ENCODE measurements at places on chromosomes 2 and 18. TPM values are rescaled to one million over a fixed set of nuclear protein-coding genes. Genes with fewer than 3 reads are reported as not detected.

Gene FABP1
- not detected for total RNA-seq

- no peak for DNase-seq
These were observed 53.2 kb upstream of the FZD7 start for GRCh38 chr2:201980389-201980821.

DNA sequence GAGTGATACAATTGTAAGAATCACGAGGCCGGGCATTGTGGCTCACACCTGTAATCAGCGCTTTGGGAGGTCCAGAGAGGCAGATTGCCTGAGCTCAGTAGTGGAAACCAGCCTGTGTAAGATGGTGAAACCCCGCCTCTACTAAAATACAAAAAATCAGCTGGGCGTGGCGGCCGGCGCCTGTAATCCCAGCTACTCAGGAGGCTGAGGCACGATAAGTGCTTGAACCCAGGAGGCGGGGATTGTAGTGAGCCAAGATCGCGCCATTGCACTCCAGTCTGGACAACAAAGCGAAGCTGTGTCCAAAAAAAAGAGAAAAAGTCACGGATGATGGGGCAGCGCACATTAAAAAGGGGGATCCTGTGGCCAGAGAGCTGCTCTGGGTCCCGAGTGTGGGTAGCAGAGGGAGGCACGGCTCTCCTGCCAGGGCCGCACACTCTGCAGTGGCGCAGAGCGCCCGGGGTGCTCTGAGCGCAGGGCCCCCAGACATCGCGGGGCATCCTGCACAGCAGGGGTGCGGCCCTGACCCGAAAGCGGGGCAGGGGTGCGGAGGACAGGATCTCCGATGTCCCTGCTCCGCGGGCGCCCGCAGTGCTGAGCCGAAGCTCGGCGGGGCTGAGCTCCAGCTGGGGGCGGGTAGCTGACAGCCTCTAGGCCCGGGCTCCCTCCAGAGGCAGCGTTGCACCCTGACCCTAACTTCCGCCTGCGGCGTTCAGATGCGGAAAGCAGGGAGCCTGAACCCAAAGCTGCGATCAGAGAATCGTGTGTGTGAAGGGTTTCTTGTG is 30.4 kb upstream of the RAB6D start:
- no peak for DNase-seq

DNA sequence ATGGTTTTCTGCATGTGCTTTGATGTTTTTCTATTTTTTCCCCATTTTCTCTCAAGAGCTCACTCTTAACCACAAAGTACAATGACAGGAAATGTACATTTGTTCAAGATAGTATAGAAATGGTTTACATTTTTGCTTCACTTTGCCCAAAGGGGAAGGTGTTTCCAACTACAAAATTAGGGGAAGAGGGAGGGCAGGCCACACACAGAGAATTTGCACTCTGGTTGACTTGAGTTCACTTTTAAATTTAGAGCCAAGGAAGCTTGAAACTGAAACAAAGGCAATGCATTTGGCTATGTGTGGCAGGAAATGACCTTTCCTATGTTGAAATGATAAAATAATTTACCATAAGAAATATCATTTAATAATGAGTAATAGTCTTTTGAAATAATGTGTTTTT is 19.1 kb upstream of the VIT start:
- no peak for DNase-seq

DNA sequence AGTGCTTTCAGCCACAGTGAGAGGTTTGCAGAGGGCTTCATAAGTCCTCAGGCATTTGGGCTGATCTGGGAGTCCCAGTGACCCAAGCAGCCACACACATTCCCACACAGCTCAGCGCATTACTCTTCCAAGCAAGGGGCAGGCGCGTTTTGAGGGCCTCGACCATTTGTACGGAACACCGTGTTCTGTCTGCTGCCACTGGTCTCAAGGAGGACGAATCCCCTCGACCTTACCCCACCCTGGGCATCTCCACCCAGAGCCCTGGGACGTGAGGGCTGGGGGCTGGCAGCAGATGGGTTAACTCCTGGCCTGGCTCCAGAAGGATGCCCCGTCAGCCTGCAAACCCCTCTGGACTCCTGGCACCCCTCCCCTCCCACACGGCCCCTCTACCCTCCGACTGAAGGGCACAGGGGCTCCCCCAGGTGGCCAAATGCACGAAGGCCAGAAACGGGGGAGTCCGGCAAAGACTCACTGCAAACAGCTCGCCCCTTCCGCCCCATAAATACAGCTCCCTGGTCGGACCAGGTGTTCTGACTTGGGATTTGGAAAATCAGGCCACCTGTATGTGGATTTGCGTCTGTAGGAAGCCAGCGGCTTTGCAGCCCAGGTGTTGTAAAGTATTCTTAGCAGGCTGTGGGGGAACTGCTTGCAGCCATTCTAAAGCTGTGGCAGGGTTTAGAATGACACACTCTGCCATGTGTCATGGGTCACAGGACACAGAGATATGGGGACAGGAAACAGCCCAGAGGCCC is 33.6 kb upstream of the PTMA start:
- no peak for DNase-seq

DNA sequence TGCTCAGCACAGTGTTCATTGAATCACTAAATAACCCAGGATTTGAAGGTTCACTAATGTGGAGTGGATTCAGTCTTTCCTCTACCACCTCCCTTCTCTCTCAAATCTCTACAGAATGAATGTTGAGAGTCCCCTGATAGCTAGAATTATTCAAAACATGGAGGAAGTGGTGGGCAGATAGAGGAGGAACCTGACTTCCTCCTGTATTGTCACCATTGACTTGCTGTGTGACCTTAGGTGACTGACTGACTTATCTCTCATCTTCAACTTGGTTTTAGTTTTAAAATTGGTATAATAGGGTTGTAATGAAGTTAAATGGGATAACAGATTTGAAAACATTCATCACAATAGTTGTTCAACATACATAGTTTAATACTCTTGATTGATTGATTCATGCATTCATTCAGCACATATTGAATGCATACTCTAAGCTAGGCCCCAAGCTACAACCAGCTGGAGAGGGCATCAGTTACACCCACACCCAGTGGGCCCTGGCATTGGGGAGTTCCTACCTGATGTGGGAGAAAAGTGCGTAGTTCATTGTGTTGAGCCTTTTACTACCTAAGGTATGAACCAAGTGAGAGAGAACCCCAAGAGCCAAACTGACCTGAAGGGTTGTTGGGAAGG is 96.0 kb downstream of the WDR7 start:
- no peak for DNase-seq

DNA sequence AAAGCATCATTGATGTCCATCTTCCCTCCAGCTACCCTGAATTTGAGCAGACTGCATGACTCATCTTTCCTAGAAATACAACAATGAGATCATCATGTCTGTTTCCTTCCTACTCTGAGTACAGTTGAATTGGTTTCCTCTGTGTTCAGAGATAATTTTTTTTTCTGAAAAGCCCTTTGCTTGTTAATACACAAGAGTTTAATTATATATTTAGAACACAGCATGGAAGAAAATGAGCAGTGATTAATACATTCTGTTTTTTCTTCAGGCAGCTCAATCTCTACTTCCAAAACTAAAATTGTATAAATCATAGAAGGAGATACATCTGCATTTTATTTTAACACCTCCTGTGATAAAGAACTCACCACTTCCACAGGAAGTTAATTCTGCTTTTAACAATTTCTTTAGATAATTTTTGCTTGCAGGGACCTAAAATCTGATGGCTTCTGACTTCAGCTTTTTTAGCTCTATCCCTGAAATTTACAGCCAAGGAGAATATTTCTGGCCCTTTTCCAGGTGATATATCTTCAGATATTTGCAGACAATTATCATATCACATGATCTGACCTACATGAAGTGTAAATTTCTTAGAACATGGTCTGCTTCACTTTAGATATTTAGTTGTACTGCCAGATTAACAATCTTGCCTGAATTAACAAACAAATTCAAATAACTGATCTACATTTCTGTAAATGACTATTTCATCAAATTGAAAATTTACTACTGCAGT is 249.0 kb downstream of the TRIB2 start:
- DNase-seq = no peak

- DNase-seq = no peak
These were observed 29.1 kb upstream of the TANK start for GRCh38 chr2:161131074-161131680.

All from chondrocyte (in vitro differentiated cells).